ENCODE measurements at places on chromosomes 12 and 14. TPM values are rescaled to one million over a fixed set of nuclear protein-coding genes. Genes with fewer than 3 reads are reported as not detected.

The TPPP2 gene
- not detected for total RNA-seq

- DNase-seq = peak; percentile 97
- H3K36me3 ChIP-seq = no peaks in the 10 kb centered on the region
- H3K27ac ChIP-seq = peak overlapping the region; percentile 77
- no peak overlapping the region for H3K4me3 ChIP-seq
These were observed 67.3 kb downstream of the STXBP6 start for GRCh38 chr14:24982472-24983155.

DNA sequence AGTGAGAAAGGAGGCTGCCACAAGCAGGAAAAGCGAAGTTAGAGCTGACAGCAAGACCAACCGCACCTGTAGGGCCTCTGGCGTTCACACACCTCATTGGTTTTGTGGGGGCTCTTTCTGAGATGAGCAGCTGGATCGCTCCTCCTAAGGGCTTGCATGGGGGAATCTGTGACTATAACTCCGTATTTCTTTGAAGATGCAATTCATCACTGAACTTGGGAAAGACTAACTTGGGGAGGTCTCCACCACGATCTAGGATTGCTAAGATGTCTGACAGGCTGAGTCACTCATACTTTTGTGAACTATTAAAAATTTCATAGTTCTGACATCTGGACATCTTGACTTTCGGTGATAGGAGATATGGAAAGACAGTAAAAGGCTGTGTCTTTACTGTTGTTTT, 173.6 kb downstream of the ETV6 start:
- H3K4me1 ChIP-seq = peaks cover 27% of the 10 kb centered on the region
- no peak overlapping the region for H3K4me3 ChIP-seq
- H3K27ac ChIP-seq = peak overlapping the region; percentile 75
- 0 out of 2 replicates have a peak, but pooled peaks cover 1% of the 10 kb centered on the region for H3K36me3 ChIP-seq
- DNase-seq = peak; percentile 84

GRCh38 chr14:49935526-49935925, 42.6 kb downstream of the ARF6 start:
- H3K4me1 ChIP-seq = peaks cover 5% of the 10 kb centered on the region
- no peak overlapping the region for H3K27ac ChIP-seq
- no peak for DNase-seq
- no peaks in the 10 kb centered on the region for H3K27me3 ChIP-seq
- H3K4me3 ChIP-seq = no peak overlapping the region

Data from IMR-90 (cell line).